Fibroblast of mammary gland (primary cell): ENCODE measurements at places on chromosomes 4 and X.

DNA sequence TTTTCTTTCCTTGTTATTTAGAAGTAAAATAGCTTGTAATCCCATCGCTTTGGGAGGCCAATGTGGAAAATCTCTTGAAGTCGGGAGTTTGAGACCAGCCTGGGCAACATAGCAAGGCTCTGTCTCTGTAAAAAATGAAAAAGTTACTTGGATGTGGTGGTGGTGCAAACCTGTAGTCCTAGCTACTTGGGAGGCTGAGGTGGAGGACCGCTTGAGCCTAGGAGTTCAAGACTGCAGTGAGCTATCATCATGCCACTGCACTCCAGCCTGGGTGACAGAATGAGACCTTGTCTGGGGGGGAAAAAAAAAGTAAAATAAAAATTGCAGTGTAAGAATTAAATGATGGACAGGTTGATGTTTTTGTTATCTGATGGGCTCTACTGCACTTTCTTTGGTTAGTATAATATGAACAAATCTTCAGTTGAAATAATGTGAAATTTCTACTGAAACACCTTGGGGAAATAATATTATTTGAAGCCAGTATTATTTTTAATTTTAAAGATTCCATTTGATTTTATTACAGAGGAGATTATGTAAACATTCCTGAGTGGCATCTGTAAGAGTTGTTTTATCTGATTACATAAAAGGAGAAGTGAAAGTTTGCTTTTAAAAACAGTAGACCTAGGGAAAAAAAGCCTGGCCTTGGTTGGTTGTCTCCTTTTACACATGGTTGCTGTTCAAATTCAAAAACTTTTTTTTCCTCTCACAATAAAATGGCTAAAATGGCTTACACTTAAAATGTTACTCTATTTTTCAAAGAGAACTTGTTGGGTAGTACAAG lies 10.5 kb upstream of the NDUFC1 start:
- DNase-seq, result no peak

DNA sequence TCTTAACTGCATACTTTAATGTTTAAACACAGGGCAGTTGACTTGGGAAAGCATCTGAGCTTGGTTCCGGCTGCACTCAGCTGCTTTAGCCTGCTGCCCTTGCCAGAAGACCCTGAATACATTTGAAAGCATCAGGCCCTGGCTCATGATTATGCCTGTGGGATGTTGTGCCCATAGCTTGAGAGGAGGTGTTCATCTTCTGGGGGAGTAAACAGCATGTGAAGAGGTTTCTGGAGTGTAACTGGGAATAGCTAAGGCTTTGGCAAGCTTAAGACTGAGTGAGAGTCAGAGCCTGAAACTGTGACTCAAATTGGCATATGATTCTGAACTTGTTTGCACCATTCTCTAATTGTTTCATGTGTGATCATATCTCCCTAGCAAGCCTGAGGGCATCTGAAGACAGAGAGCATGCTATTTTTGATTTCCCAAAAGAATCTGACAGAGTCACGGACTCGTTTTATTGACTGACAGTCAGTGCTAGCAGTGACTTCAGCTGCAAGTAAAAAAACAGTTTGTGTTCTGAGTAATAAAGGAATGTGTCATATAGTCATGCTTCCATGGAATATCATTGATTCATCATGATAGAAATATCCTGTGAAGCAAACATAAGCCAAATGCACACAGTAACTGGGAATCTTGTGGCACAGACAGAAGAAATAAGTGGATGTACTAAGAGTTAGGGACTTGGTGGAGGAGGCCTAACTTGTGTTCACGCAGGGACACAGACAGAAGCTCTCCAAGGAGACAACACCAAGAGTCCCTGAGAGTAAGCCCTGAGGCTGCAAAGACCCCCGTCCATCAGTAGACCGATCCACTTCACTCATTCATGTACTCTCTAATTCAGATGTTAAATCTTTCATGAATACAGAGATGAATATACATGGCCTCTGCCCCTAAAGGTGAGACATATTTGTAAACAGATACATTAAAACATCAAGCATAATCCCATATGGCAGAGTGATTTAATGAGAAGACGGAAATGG lies 100.7 kb downstream of the SYNPO2 start:
- DNase-seq, result peak; percentile 92

GRCh38 chr4:185296665-185297460 lies 87.5 kb downstream of the SNX25 start:
- DNase-seq, result no peak

- DNase-seq, result peak; percentile 63
These were observed at the start of gene HUWE1 for GRCh38 chrX:53686151-53686885. Gene HUWE1 (minus strand): TSS chrX:53686719. CDS start chrX:53654107, 32,612 bp downstream.

DNA sequence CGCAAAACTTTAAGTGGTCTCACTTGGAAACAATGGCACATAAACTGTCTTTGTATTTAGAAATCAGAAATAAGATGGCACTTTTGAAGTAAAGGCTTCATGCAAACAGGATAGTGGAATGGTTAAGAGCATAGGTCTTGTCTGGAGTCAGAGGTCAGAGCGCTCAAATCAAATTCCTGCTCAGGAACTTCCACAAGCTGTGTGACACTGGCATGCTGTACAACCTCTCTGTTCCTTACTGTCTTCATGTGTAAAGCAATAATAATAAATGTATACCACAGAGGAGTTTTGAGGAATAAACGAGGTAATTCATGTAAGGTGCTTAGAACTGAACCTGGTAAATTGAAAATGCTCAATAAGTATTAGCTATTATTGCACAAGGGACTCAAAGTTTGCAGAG lies 43.4 kb upstream of the ACSL4 start:
- DNase-seq, result no peak

DNA sequence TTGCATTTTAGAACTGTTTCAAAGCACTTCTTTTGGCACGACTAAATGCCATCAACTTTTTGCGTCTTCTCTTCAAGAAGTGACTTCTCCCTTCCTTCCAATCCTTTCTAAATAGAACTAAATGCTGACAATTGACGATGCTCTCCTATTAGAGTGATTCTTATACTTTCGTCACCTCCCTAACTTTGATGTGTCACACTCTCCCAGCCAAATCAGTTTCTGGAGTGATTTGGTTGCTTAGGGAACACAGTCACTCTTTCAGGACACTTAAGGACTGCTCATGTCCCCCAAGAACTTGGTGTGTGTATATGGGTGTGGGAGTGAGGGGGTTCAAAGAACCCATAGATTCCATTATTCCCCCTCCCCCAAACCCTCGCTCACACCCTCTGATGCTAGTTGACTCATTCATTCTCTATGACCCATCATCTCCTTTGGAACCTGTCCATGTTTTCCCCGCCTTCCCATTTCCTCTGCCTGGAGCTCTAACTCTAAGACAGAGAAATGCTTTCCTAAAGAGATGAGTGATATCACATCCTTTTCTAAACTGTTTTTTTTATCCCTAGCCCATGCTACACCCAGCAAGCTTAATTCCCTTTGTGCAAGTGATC lies 26.8 kb upstream of the AREG start:
- DNase-seq, result peak; percentile 95
